HepG2 (cell line): ENCODE measurements at places on chromosomes 3 and 15.

GRCh38 chr3:146163584-146163983 is 2.6 kb upstream of the PLOD2 start:
- DNase-seq = no peak

DNA sequence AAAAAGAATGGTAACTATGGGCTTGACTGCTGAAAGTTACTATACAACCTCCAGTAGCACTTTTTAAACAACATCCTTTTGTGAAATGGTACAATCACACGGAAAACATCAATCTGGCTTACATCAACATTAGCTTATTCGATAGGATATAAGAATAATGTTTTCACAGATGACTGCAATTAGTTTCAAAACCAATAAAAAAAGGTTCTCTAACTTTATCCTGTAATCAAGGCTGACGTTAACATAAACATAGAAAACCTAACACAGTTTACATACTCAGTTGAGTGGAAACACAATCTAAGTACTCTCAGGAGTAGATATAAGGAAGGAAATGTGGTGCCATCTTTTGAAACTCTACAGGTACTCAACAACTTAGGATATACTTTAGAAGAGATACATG is 102.2 kb downstream of the DLG1 start:
- no peak for DNase-seq

DNA sequence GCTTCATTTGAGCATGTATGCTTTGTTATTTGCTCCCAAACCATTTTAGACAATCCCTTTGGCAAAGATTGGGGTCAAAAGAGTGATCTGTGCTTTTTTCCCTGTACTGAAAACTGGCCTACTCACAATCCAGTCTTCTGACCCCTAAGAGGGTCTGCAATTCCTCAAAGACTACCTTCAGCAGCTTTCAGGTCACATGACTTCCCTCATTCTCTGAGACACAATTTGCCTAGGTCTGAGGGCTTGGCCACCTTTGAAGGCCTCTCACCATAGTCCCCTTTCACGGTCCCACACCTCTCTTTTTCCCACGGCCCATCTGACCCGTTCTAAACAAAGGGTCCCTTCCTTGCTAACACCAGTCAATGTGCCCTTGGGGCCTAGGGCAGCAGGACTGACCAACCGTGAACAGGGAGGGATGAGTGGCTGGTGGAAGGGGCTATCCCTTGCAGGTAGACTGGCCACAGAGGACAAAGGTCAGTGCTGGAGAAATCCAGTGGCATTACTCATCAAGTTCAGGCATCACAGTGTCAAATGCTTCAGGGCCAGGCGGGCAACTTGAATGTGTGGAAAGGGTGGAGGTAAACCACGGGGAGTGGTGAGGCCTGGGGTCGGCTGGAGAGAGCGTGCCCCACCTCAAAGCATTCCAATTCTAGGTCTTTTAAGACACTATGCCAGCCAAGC is 10.8 kb downstream of the RASL12 start:
- peak; percentile 96 for DNase-seq

- DNase-seq = no peak
Observed at GRCh38 chr3:21464746-21465145, 286.3 kb downstream of the ZNF385D start.

- no peak for DNase-seq
Observed at GRCh38 chr15:42499858-42500609, 4.6 kb downstream of the SNAP23 start.

DNA sequence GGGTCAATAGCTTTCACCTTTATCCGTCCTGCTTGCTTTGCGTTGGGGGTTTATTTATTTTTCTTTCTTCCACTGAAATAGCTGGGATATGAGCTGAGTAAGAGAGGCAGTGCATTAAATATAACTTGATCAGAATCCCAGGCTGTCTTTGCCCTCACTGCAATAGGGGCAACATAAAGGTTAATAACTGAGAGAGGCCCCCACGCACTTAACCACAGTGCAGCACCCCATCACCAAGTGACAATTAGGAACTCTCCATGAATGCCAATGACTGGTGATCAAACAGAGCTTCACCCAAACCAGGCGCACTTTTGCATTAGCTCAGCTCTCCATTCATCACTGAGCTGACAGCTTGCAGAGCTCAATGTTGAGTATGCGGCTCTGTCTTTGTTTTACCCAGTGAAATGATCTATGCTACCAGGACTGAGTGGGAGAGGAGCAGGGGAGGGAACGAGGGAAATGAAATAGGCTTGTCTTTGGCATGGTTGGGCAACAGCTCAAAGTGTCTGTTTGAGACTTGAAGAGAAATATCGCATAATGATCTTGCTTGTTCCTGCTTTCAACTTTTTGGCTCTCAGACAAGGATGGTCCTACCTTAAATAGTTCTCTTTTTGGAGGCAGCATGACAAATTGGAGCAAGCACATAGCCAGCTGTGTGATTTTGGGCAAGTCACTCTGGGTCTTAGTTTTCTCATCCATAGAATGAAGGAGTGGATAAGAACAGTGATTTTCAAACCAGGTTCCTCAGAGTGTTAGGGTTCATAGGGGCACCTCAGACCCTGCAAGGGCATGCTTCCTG is 14.5 kb upstream of the GLCE start:
- no peak for DNase-seq

DNA sequence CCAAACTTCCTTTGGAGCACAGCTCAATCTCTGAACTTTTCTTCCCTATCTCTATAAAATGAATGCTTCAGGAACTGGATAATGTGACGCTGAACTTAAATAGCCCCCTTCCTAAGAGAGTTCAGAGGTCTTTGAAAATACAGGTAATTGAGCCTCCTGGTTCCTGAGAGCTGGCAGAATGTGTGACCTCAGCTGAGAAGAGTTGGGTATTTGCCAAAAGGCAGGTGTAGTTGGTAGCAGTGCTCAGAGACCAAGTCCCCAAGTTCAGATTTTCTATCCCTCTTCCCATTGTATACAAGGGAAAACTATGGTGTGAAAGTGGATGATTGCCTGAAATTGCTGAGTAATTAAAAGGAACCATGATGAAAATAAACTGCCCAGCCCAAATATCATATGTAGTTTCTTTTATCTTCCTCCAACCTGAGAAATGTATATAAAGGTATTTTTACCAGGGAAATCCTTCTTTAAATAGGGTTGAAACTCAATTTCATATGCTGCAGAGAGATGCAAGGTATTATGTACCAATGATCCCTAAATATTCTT is 154.6 kb upstream of the ICE2 start:
- no peak for DNase-seq

GRCh38 chr15:27731776-27732175 is 367.3 kb downstream of the OCA2 start:
- no peak for DNase-seq

DNA sequence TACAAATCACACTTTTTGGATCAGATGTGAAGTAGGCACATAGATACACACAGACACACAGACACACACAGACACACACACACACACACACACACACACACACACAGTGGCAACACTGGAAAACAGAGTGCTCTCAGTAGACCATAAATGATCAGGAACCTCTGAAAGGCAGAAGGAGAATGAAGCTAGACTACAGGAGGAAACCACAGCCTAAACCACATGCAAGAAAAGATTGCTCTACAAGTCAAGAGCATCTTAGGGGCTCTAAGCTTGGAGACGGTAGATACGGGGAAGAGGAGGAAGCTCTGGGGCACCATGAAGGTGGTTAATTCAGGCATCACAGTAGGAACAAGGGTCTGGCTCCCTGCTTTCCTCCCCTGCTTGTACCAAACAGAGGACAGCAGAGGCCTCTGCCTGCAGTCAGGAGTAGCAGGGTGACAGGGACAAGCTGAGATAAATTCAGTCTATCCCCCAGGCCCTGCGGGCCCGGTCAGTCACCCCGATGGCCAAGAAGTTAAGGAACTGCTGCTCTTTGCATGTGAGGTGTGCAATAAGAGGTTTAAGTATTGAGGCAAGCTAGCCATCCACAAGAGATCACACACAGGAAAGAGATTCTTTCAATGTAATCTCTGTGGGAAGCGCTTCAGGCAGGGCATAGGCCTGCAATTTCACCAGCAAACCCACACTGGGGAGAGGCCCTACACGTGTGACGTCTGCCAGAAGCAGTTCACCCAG is 23.5 kb upstream of the ARPIN start:
- no peak for DNase-seq

- no peak for DNase-seq
Observed at GRCh38 chr3:66431494-66431893, 69.3 kb downstream of the LRIG1 start.

GRCh38 chr3:140055092-140055791 is 120.3 kb downstream of the CLSTN2 start:
- no peak for DNase-seq

GRCh38 chr3:173770796-173771573 is 373.4 kb downstream of the NLGN1 start:
- no peak for DNase-seq

DNA sequence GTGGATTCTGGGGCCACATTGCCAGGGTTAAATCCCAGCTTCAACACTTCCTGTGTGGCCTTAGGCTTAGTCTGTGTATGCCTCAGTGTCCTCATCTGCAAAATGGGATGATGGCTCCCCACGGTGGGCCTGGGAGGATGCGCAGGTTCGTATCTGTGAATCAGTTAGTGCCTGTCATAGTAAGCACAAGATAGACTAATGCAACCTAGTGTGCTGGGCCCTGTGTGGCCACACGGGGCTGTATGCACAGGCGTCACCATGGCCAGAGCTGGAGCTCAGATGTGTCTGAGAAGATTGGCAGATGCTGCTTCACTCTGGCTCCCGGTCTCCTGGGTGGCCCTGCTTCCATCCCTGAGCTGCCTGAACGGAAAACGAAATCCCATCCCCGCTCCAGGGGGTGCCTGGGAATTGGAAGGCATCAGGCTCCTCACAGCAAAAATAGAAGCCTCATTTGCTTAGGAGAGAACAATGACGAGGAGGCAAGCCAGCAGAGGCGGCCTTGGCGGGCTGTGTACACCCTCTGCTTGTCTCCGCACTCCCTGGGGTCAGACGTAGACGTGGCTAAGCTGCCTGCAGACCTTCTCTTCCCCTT is 103.6 kb downstream of the APBA2 start:
- no peak for DNase-seq

GRCh38 chr3:14518432-14518802 is 21.7 kb downstream of the GRIP2 start:
- DNase-seq = no peak

DNA sequence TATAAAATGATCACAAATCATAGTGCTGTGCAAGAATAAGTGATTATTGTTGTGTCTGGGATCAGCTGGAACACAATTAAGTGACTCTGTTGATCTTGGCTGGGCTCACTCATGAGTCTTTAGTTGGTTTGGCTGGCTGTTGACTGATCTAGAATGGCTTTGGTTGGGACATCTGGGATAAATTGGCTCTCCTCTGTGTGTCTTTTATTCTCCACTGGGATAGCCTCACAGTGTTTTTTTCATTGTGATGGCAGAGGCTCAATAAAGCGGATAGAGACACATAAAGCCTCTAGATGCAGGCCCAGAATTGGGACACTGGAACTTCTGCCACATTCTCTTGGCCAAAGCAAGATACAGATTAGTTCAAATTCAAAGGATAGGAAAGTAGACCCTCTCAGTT is 735.6 kb downstream of the PDCD6IP start:
- DNase-seq = no peak

GRCh38 chr3:113157408-113158030 is 53.8 kb upstream of the BOC start:
- DNase-seq = no peak

DNA sequence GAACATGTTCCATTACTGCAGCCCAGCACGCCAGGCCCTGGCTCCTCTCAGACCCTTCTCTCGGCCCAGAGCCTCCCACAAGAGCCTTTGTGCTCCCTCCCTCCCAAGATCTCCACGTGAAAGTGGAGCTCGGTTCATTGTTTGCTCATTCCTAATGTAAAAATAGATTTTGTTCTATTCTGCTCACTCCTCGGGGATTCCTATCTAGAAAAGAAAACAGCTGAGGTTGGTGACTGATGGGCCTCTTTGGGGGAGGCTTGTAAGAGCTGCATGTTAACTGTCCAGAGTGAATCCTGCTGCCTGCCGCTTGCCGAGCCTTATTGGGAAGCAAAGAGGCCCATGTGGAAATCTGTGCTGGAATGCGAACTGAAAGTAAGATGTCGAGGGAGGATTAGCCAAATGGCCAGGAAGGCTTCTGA is 267.1 kb downstream of the LRTM1 start:
- no peak for DNase-seq

DNA sequence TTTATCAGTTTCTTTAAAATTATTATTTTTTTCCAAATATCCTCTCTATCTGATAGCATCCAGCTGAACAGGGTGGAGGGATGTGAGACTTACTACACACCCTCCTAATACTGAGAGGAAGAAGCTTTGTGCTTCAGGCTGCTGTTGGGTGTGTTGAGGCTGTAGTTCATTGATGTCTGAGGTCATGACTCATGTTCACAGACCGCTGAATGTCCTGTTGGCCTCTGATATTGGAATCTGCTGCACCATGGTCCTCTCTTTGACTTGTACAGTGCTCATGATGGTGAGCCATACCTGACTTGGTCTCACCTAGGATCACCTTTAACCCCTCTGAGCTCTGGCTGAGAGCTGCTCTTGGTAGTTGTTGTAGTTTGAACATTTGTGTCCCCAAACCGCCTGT is 302.9 kb downstream of the SATB1 start:
- DNase-seq = no peak

DNA sequence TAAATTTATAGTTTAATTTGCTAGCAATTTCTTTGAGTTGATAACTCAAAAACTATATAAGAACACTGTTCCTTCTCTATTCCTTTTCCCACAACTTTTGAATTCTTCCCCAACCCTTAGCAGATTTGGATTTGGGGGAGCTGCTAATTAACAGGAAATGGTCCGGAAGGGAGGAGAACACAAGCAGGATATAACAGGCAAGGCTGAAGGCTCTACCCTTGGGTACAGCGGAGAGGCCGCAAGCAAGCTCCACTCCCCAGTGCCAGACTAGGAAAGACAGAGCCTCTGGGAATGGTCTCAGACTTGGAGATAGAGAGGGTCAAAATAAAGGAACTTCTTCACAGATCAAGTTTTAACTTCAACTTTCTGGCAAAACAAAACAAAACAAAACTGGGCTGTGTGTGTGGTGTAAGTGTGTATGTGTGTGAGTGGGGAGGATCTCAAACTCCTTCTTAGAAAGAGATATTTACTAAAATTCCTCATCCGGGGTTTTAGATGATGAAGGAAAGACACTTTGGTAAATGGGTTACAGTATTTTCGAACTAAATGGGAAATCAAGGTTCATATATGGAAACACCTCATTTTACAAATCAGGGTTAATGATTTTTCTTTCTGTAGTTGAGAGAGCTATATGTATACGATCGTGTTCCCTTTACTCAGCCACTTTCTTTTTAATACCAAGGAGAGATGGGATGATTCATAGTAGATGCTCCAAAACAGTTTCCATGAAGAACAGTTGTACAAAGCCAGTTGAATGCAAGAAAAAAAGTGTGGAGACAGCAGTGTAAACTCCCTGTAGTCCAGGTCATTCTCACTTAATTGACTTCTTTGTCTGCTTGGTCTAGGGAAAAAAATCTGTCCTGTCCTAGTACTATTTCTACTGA is 161.1 kb downstream of the TP63 start:
- DNase-seq = no peak
